Right lobe of liver (tissue), 6 donors: ENCODE measurements at places on chromosomes 12 and 14. TPM values are rescaled to one million over a fixed set of nuclear protein-coding genes. Genes with fewer than 3 reads are reported as not detected.
A peak's percentile ranks its signal among the peaks of the same experiment; 100 is the strongest.

- no peak for DNase-seq
Observed at GRCh38 chr12:14845350-14845750, 2.0 kb upstream of the ART4 start.

DNA sequence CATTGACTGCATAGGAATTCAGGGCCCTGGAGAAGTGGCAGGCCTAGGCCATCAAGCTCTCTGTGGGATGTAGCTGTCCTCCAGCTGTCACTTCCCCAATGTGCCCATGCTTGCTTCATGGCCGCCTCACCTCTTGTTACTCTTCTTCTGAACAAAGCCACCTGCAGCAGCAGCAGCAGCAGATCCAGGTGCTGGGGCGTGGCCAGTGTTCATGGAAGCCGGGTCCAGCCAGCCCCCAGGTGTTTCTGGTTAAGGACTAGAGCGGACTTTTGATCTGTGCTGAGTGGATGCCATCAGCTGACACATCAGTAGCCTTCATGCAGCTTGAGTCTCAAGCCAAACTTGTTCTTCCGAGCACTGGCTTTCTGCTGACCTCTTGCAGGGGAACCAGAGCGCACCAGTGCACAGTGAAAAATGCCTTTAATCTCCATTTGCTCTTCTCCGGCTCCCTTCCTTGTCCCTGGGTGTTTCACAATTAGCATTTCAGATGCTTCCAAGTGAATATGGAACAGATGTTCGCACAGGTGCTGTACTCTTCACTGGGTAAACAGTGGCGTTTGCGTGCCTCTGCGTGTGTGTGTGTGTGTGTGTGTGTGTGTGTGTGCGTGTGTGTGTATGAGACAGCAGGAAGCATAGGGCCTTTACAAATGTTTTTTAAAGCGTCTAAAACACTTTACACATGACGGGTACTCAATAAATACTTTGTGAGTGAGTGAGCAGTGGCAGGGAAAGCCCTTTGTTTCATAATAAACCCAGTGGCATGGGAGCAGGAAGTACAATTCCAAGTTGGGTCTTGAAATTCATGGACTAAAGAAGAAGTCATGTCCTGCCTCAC, 20.1 kb downstream of the TPCN1 start:
- DNase-seq: no peak

DNA sequence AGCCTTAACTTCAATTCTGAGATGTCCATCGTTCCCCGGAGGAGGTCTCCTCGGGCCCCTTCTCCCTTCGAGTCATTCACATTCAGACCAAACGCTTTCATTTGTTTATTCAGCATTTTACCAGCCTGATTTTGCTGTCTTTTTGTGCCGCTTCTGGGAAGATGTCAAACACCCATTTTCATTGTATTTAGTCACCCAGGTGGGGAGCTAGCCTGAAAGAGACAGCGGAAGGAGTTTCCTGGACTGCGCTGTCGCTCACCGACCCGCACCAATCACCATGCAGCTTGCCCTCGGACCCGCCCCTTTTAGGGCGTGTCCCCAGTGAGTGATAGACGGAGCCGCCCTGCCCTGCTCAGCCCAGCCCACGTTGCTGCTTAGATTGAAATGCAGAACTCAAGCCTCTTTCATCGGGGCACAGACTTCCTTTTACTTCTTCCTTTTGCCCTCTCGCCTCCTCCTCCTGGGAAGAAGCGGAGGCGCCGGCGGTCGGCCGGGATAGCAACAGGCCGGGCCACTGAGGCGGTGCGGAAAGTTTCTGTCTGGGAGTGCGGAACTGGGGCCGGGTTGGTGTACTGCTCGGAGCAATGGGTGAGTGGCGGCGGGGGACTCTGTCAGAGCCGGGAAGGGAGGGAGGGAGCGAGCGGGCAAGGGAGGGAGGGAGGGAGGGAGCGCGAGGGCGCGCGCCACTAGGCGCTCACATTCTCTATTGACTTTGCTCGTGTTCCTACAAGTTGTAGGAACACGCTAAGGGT, at the start of gene PAX9:
Gene PAX9, plus strand, starts transcription at position 355 of the 752 bp plus-strand sequence. Its CDS starts 230 bp downstream, at position 585.
- DNase-seq: peak; percentile 51

KRT6C gene
- total RNA-seq: not detected

- DNase-seq: no peak
Observed at GRCh38 chr12:26302776-26303175, 107.4 kb downstream of the SSPN start.

FOXM1 gene
- 0.24 TPM for total RNA-seq

GRCh38 chr12:31035967-31036665, 37.5 kb upstream of the DDX11 start:
- no peak for DNase-seq

DNA sequence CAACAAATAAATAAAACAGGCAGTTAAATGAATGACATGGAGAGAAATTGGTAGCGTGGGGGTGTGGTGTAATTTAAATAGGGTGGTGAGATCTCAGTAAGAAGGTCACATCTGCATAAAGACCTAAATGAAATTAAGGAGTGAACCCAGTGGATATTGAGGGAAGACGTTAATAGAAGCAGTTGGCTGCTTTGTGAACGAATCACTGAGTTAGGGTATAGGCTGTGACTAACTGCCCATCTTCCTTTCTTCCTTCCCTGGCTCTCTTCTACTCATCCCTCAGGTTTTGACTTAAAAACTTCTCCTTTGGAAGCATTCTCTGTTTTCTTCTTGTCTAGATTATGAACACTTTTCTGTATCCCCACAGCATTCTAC, 64.7 kb downstream of the BTG1 start:
- DNase-seq: no peak

DNA sequence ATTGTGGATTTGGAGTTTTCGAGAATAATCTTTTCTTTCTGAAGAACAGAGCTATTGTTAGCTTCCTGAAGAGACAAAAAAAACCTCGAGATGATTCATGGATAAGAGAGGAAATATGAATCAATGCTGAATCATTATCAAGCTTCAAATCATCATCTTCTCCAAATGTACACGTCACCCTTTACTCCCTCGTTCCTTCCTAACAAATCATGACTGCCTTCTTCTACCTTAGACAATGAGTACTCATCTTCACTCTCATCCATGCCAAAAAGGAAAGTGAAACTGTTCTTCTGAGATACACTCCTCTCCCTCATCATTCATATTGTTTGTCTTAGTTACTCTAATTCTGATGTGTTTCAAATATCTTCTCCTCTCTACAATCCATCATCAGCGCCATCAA, 1115.8 kb upstream of the ATXN7L3B start:
- DNase-seq: no peak

- no peak for DNase-seq
Observed at GRCh38 chr12:21165048-21165447, 34.1 kb downstream of the SLCO1B1 start.

OTX2 gene
- total RNA-seq: not detected

GRCh38 chr12:6082613-6083012, 41.9 kb downstream of the VWF start:
- no peak for DNase-seq

DNA sequence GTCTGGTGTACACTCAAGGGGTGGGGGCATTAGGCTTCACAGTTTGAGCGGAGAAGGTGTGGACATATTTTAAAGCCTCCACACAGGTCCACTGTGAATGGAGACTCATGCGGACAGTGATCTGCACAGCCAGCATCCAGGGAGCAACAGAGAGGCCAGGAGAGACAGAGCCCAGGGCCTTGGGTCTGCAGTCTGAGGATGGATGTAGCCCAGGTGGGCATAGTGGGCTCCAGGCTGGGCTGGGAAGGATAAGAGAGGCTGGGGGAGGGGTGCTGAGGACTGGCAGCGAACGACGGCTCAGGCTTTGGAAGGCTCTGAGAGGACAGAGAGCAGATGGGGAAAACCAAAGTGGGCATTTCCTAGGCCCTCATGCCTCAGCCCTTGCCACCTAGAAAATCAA, 128.8 kb downstream of the PAPOLA start:
- no peak for DNase-seq

DNA sequence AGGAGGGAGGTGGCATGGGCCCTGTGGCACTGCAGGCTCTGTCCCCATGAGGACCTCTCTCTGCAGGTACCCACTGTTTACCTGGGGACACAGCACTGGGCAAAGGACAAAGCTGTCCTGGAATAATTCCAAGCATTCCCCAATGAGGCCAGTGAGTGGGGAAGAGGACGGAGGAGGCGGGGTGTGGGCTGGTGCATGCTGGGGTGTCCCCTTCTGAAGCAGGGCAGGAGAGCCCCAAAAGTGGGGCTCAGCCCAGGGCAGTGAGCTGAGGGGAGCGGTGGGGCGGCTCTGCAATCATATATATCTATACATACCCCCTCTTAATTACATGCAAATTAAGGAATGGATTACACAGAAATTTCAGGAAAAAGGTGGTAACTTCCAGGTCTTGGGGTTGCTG, 315.8 kb downstream of the ADGRD1 start:
- peak; percentile 34 for DNase-seq

GALNT16 gene
- total RNA-seq: 0.59 TPM

DNA sequence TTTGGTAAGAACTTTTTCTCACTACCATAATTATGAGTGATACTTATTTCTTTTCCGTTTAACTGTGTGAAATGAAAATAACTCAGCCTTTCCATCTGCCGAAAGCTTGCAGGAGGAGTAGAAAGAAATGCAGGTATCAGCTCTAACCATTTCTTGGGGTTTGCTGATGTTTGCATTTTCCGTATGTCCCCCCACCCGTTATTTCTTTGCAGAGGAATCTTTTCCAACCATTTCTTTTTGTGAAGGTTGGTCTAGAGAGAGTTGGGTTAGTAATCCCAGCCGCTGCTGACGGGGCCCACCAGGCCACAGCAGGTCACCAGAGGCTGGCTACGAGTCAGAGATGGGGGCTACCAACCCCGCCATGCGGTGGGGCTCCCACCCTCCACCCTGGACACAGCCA, 7.0 kb upstream of the PIWIL1 start:
- DNase-seq: no peak

- DNase-seq: no peak
Observed at GRCh38 chr12:111143271-111143670, 222.9 kb upstream of the MYL2 start.

- DNase-seq: no peak
Observed at GRCh38 chr12:122052285-122052684, 26.3 kb upstream of the MLXIP start.

GRCh38 chr12:113678223-113679119, 206.8 kb upstream of the LHX5 start:
- DNase-seq: no peak

GRCh38 chr14:94388027-94388383, 397 bp downstream of the SERPINA1 start:
- no peak for DNase-seq

AKAP5 gene
- 0.21 TPM for total RNA-seq

DBX2 gene
- not detected for total RNA-seq

DNA sequence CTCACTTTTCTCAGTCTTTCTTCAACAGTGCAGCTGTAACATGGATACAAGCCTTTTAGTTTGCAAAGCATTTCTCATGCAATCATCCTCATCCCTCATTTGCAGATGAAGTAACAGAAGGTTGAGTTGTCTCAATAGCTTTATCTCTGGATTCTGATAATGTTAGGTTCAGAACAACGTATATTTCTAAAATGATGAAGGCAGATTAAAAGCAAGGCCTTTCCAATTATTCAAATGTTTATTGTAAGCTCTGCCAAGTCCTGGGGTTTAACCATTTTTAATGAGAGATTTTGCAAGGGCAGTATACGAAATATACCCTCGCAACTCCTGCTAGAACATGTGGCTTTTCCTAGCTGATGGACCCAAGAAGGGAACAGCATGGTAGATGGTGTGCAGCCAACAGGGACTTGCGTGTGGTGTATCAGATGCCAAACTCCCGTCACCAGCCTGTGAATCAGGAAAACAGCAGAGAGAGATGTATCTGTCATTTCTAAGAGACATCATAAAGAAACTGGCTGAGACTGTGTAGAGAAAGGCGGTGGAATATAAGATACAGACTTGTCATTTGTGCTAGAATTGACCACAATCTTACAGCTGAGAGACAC, 319.7 kb downstream of the MED13L start:
- no peak for DNase-seq

GRCh38 chr14:64943556-64943955, 1.0 kb upstream of the GPX2 start:
- no peak for DNase-seq

- no peak for DNase-seq
Observed at GRCh38 chr14:89125216-89125615, 291.8 kb downstream of the FOXN3 start.

GRCh38 chr14:105862581-105863239, 336.3 kb downstream of the TMEM121 start:
- no peak for DNase-seq

PIP4P1 gene
- total RNA-seq: 13.8 TPM

RITA1 gene
- 18.9 TPM for total RNA-seq

DNA sequence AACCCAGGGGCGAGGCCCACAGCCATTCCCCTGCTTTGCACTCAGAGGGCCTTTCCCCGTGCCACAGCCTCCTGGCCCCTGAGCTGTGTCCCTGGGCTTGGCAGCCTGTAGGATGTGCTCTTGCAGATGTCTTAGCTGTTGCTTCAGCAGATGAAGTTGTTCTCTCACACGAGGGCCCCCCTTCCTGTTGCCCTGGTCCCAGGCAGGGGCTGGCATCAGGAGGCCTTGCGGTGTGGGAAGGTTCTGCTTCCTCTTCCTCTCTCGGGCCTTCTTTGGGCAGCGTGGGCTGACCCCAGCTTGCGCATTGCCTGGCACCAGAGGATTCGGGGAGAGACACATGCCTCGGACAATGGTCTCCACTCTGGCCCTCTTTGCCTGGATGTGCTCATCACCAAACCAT, 12.7 kb downstream of the PROX2 start:
- DNase-seq: no peak

GRCh38 chr12:92096346-92097136, 49.1 kb downstream of the BTG1 start:
- no peak for DNase-seq

OR6C2 gene
- total RNA-seq: not detected

LIN7A gene
- total RNA-seq: 22.1 TPM

GRCh38 chr12:3962631-3963483, 89.7 kb upstream of the PARP11 start:
- no peak for DNase-seq

VPS33A gene
- 8.5 TPM for total RNA-seq
